Ureter (tissue), 1 donor: ENCODE measurements at places on chromosomes 1 and 21. TPM values are rescaled to one million over a fixed set of nuclear protein-coding genes. Genes with fewer than 3 reads are reported as not detected.

The TNFSF4 gene
- 0.52 TPM for total RNA-seq

The CYP4X1 gene
- 6.0 TPM for total RNA-seq

DNA sequence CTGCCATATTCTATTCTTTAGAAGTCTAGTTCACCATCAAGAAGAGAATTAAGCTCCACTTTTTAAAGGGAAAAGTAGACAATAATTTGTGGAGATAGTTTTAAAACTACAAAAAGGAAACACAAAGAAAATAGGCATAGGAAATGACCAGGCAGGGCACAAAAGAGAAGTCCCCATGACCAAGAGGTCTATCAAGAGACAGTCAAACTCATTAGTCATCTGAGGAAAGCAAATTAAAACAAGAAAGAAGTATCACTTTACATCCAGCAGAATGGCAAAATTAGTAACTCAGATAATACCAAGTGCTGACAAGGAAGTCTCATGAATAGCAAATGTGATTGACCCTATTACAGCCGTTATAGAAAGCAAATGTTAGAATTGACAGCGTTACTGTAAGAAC is 243.7 kb upstream of the SNX7 start:
- DNase-seq: no peak

- no peak for DNase-seq
These were observed 144.8 kb downstream of the USP25 start for GRCh38 chr21:15874615-15875014.

DNA sequence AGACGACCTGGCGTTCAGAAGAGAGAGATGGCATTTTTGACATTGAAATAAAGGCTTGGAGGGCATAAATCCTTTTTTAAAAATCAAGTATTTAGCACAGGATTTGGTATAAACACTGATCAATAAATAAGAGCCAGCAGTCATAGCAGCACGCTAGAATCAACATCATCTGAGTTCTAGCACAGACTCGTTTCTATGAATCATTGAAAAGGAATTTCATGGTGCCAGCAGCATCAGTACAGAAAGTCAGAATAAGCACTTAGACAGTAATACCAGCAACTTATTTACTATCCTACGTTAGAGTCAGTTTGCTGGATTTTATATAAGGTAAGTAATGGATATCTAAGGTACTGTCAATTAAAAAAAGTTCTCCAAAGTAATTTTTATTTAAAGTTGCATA is 119.3 kb downstream of the HLCS start:
- no peak for DNase-seq

- no peak for DNase-seq
These were observed 134.8 kb downstream of the PBX1 start for GRCh38 chr1:164693564-164694359.
